ENCODE measurements at places on chromosomes 7 and 10.

- no peak for DNase-seq
These were observed 167.3 kb downstream of the CREB5 start for GRCh38 chr7:28579571-28579970.

- no peak for DNase-seq
These were observed 8.0 kb upstream of the ZMIZ1 start for GRCh38 chr10:79060641-79061255.

DNA sequence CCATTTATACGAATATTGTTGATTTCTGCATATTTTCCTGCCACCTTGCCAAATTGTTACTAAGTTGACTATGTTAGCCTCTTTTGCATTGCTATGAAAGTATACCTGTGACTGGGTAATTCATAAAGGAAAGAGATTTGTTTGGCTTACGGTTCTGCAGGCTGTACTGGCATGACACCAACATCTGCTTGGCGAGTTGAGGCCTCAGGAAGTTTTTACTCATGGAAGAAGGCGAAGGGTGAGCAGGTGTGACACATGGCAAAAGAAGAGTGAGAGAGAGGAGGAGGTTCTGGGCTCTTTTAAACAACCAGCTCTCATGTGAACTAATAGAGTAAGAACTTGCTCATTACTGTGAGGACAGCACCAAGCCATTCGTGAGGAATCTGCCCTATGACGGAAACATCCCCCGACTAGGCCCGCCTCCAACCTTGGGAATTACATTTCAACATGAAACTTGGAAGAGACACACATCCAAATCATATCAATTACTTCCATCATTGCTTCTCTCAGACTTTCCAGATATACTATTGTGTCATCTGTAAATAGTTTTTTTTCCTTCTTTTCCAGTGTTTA is 8.4 kb downstream of the RALA start:
- no peak for DNase-seq

GRCh38 chr10:86258941-86259340 is 107.7 kb downstream of the GRID1 start:
- no peak for DNase-seq

- DNase-seq = no peak
These were observed 383.1 kb downstream of the LRRTM3 start for GRCh38 chr10:67308912-67309311.

- no peak for DNase-seq
These were observed 84.5 kb downstream of the FZD1 start for GRCh38 chr7:91348711-91349110.

- no peak for DNase-seq
These were observed 62.0 kb downstream of the ZNF33B start for GRCh38 chr10:42576338-42576737.

- DNase-seq = no peak
These were observed 63.6 kb upstream of the BMPER start for GRCh38 chr7:33841705-33842129.

DNA sequence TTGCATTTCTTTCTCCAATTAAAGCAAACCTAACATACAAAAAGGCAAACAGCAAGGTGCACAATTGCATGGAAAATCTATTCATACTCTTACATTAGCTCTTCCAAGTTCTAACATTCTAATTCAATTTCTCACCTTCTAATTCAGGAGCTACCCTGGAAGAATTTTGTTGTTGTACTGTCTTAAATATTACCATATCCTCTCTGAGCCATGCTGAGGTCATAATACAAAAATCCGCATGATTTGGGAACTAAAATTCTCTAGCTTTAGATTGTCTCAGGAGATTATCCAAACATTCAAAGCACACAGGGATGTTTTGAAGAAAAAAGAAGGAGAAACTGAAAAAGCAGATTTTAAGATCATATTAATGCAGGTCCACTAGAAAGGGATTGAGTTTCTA is 229.9 kb downstream of the KIAA1217 start:
- no peak for DNase-seq

- peak; percentile 52 for DNase-seq
These were observed 64.1 kb downstream of the DOCK1 start for GRCh38 chr10:126969310-126969709.

GRCh38 chr10:49605939-49606509 is 4.1 kb upstream of the SLC18A3 start:
- DNase-seq = no peak

DNA sequence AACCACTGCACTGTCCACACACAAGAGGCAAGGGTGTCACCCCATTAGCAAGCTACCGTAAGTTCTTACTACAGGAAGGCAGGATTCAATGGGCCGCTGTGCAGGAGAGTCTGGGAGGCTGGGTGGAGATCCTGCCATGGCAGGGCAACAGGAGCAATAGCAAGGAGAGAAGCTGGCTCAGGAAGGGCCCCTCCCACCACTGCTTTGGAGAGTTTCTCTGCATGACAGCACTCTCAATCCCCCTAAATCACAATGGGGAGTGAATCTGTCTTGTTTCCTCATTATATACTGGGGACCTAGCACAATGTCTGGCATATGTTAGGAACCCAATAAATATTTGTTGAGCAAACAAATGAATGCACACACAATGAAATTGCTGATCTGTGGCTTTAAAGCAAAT is 83.2 kb upstream of the SFMBT2 start:
- no peak for DNase-seq

GRCh38 chr7:117190104-117190503 is 132.8 kb downstream of the WNT2 start:
- no peak for DNase-seq

DNA sequence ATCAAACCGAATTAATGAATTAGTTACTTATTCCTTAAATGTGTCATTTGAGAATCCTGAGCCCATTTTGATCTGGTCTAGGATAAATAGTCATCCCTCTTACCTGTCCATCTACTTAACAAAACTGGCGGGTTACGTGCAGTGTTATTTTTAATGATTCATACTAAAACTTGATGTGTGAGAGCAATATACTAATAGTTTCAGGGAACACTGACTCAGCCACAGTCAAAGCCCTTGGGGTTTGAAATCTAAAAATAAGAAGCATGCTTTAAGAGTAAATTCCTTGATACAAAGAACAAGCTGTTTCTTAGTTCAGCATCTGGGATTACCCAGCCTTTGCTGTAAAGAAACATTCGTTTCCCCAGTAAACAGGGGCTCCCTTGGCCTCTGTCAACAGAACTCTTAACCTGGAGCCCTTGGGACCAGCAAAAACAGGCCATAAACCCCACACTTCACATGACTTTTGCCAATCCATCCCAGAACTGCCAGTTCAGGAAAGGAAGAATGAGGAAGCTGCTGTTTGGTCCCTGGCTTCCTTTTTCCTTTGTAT is 370.6 kb upstream of the IGFBP3 start:
- DNase-seq = no peak

GRCh38 chr7:2282185-2282751 is 32.0 kb downstream of the SNX8 start:
- DNase-seq = no peak

DNA sequence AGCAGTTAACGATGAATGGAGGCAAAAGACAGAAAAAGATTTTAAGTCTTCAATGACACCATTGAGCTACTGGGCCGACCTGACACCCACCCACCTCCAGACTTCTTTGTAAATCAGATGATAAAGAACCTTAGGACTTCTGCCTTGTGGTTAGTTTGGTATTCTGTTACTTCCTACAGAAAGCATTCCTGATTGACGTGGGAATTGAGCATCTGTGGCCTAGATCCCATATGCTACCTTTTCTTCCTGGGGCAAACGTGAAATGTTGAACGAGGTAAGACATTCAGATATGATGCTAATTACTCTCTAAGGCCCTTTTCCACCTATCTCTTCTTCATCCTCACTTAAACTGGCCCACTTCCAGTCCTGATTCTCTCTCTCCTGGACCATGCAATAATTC is 10.2 kb downstream of the PRLHR start:
- DNase-seq = no peak

GRCh38 chr7:116588225-116588624 is 63.4 kb downstream of the CAV1 start:
- no peak for DNase-seq

- no peak for DNase-seq
These were observed 32.4 kb downstream of the ACTA2 start for GRCh38 chr10:88920198-88920597.

DNA sequence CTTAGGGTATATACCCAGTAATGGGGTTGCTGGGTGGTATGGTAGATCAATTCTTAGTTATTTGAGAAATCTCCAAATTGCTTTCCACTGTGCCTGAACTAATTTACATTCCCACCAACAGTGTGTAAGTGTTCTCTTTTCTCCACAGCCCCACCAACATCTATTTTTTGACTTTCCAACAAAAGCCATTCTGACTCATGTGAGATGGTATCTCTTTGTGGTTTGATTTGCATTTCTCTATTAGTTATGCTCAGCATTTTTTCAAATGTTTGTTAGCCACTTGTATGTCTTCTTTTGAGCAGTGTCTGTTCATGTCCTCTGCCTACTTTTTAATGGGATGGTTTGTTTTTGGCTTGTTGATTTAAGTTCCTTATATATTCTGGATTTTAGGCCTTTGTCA is 66.4 kb downstream of the MGAM2 start:
- no peak for DNase-seq

DNA sequence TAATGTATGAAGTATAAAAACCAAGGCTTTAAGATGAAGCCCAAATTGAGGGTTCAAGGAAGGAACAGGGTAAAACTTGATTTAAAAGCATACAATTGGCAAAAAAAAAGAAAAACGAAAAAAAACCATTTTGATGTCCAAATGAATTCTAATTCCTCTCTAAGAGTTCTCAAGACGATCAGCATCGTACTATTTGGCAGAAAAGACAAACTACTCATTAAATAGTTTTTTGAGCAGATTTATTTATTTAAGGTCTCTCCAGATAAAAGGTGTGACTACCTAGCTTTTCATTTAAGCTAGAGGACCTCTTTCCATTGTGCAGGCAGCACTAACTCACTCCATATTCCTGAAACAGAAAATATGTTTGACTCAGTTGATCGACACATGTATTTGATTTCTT is 245.0 kb downstream of the KIAA1217 start:
- DNase-seq = no peak

DNA sequence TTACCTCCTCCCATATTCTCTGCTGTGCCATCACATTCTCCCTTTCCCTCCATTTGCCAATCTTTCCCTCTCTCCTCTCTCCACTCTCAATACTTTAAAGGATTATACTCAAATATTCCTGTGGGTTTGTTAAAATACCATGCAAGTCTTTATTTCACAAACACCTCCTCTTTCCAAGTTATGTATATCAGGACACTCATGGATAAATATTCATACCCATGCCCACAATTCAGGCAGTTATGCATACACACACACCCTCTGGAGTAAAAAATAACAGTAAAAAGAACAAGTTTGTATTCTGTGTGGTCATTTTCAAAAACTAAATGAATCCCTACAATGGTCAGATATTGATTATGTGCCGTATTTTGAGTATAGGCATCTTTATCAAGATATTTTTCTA is 73.3 kb upstream of the TMEM140 start:
- DNase-seq = no peak

DNA sequence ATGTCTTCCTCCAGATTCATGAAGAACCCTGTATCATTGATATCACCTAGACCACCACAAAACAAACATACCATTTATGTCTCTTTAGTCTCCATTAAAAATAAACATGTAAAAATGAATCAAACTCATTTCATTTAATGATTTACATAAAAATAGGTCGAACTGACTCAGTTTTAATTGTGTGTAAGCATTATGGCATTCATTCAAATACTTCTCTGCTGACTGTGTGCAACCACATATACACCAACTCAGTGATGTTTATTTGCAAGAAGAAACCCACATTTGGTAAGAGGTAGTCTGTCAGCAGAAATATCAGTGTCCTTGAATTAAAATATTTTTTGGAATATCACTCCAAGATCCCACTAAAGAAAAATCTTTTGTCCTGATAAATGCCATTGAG is 30.5 kb downstream of the ABCB1 start:
- DNase-seq = no peak

- DNase-seq = peak; percentile 63
These were observed 4.3 kb upstream of the MARVELD1 start for GRCh38 chr10:97708976-97709946.

DNA sequence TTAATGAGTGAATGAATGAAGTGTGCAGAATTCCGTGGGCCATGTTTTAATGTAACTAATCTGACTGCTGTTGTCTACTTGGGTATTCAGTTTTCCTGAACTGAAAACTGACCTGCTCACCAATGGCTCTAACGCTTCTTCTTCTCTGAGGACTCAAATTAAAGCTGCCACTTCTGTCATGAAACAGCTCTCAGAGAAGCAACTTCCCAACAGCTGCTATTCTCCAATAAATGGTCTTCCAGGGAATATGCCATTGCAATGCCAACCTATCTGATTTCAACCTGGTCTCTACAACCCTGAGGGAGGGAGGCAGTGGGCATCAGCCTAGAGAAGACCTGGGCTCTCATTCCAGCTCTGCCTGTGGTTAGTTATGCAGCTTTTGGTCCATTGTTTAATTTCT is 69.4 kb downstream of the FRMD4A start:
- DNase-seq = no peak

GRCh38 chr10:95241533-95241932 is 47.5 kb downstream of the ACSM6 start:
- DNase-seq = no peak

- no peak for DNase-seq
These were observed 42.1 kb downstream of the AMZ1 start for GRCh38 chr7:2729893-2730716.

- no peak for DNase-seq
These were observed 63.5 kb upstream of the LAMB1 start for GRCh38 chr7:108066486-108066885.

DNA sequence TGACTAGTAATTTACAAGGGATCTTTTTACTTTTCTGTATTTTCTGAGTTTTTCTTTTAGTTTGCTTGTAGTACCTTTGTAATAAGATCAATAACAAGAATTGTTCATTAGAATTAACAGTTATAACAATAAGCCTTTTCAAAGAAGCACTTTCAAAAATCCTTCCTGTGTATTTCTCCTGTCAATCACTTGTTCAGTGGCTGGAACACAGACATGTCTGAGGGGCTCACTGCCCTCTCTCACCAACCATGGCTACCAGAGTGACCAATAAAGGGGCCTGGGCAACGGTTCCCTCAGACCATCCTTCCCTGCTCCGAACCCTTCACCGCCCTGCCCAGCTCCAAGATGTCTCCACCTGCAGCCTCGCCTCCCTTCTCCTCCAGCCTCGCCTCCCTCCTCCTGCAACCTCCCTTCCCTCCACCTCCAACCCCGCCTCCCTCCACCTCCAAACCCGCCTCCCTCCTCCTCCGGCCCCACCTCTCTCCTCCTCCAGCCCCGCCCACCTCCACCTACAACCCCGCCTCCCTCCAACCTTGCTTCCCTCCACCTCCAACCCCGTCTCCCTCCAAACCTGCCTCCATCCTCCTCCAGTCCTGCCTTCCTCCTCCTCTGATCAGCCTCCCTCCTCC is 353.4 kb downstream of the TNS3 start:
- DNase-seq = no peak

DNA sequence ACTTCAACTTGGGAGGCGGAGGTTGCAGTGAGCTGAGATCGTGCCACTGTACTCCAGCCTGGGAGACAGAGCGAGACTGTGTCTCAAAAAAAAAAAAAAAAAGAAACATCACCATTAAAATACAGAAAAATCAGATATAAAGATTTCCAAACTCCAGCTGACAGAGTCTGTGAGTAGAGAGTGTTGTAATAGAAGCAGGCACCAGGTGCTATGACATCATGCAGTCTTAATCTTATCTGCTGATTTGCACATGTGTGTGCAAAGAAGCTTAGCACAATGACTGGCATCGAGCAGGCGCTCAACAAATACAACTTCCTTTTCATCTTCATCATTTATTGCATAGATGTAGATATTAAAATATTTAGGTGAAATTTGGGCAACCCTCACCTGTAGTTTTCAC is 92.2 kb downstream of the PRKCQ start:
- no peak for DNase-seq

Measured in 8988T (cell line).